ENCODE measurements at places on chromosomes 7 and 10.

GRCh38 chr10:126059076-126059826, 162.9 kb downstream of the FANK1 start:
- DNase-seq: no peak

DNA sequence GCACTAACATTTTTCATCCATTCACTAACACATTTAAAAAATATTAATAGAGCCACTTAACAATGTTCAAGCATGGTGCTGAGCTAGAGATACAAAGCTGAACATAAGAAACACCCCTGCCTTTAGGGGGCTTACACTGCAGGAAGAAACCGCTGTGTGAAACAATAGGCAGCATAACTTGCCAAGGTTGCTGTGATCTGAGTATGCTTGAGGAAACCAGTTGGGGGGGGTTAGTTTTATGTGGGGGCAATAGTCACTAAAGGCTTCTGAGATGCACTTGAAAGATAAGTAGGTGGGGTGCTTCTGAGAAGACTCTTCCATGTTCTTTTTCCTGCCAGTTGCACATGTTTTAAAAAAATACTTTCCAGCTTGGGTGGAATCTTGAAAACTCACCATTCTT, 2.8 kb downstream of the RBM17 start:
- DNase-seq: no peak

DNA sequence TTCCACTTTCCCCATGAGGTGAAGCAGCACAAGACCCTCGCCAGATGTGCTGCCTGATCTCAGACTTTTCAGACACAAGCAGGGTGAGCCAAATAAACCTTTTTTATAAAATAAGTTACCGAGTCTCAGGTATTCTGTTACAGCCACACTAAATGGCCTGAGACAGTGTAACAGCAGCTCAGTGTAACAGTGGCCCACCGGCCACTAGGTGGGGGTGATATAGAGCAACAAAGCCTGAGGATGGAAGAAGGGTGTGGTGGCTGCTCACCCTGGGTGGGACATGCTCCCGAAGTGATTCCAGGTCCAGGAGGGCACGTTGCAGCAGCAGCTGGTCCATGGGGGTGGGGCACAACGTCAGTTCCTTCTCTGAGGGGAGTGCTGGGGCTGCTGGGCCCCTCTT, 44.6 kb downstream of the BMS1 start:
- no peak for DNase-seq

DNA sequence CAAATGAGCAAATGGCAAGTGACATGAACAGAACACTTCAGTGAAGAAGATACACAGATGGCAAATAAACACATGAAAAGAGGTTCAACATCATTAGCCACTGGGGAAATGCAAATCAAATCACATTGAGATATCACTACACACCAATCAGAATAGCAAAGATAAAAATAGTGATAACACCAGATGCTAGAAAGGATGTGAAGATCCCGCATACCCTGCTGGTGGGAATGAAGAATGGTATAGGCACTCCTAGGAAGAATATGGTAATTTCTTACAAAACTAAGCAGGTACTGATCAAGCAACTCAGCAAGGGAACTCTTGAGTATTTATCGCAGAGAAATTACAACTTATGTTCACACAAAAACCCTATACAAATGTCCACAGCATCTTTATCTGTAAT, 11.2 kb downstream of the LAMB4 start:
- DNase-seq: no peak

DNA sequence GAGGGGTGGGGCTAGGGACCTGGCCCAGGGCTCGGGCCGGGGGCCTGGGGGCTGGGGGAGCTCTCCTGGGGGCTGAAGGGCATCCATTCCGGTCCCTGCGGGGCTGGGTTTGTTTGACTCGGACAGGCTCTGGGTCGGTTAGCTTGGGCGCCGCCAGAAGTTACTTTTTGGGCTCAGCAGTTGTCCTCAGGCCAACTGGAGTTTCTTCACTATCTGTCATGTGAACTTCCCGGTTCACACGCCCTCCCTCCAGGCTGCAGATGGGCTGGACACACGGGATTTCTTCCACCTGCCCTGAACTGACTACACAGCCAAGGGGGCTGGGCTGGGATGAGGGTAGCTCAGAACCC, 3.8 kb downstream of the SLC4A2 start:
- DNase-seq: no peak

- no peak for DNase-seq
Measured at GRCh38 chr10:43873717-43874116, 225.0 kb upstream of the ZNF32 start.
